NB4 (cell line): ENCODE measurements at places on chromosomes 2 and 18.

- peak; percentile 9 for DNase-seq
Measured at GRCh38 chr2:161386228-161386824, 29.8 kb upstream of the TBR1 start.

DNA sequence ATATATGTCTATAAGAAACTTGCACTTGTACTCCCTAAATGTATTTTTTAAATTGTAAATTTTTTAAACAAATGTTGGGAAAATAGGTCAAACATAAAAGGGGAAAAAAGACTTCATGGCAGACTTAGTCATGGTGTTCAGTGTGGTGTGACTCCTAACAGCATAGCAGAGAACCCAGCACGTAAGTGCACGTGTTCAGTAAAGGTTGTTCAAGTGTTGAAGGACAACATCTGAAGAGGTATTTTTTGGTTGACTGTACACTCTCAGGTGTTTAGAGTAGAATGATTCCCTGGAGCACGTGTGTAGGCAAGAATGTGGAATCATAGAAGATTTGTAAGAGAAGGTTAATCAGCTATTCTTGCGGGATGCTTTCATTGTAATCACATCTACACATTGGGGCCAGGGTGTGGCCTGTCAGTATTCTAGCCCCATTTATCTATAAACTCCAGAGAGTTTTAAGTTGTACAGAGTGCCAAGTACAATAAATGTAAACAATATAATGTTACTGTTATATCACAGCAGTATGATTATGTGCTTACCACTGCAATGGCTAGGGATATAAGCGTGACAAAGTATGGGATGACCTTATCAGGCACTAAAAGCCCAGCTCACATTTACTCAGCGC lies 106.8 kb downstream of the CRIM1 start:
- DNase-seq = no peak

GRCh38 chr2:25103287-25103871 lies 61.5 kb downstream of the EFR3B start:
- no peak for DNase-seq

- no peak for DNase-seq
Measured at GRCh38 chr2:47459021-47459420, 56.1 kb downstream of the MSH2 start.

DNA sequence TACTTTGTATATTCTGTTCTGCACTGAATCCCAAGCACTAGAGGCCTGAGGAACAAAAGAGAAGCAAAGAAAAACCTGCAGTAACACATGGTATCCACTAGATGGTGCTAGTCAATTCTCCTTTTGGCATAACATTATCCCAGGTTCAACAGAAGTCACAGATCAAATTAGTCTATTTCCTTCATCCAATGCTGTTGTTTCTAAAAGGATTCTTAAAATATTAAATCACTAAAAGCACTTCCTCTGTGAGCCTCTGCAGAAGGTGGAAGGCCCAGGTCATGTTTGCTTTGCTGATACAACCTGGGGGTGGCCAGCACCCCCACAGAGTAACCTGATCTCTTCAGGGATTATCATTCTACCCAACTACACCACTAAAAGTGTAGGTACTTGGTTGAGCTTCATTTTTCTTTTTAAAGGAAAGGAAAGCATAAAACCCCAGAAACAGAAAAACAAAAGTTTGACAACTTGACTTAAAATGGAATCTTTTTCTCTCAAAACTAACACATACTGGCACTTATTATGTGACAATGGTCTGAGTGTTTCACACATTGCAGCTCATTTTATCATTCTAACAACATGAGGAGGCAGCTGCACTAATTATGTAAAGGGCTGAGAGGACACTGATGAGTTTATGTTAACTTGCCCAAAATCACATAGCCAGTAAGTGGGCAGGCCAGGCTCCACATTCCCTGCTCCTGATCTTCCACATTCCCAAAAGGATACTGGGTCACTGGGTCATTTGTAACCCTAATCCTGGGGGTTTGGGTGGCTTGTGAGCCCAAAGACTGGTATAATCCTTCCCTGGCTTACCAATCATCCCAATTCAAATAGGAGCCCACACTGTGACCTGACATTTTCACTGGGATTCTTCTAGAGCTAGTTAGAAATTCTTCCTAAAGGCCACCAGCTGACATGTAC lies 66.8 kb upstream of the DNER start:
- peak; percentile 58 for DNase-seq
